ENCODE measurements at places on chromosomes 11 and 22. TPM values are rescaled to one million over a fixed set of nuclear protein-coding genes. Genes with fewer than 3 reads are reported as not detected.
A peak's percentile ranks its signal among the peaks of the same experiment; 100 is the strongest.

- DNase-seq, result no peak
These were observed 18.7 kb downstream of the SOX6 start for GRCh38 chr11:16337421-16338213.

DNA sequence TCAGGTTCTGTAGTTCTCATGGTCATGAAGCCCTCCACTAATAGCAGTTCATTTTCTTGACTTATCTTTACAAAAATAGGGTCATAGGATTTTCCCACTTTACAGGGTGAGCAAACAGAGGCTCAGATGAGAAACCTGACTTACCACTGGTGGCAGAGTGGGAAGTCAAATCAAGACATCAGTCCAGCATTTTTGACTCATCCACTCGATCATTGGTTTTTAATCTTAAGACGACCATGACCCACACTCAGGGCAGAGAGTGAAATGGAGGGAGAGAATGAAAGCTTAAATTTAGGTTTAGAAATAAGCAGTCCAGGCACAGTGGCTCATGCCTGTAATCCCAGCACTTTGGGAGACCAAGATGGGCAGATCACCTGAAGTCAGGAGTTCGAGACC is 42.1 kb downstream of the RTL6 start:
- DNase-seq, result no peak

GRCh38 chr11:82930229-82930628 is 28.7 kb downstream of the DDIAS start:
- DNase-seq, result no peak

GRCh38 chr11:64633555-64634159 is 42.6 kb downstream of the SLC22A12 start:
- no peak for DNase-seq

- peak; percentile 75 for DNase-seq
These were observed 22.8 kb downstream of the NPAT start for GRCh38 chr11:108199446-108200321.

DNA sequence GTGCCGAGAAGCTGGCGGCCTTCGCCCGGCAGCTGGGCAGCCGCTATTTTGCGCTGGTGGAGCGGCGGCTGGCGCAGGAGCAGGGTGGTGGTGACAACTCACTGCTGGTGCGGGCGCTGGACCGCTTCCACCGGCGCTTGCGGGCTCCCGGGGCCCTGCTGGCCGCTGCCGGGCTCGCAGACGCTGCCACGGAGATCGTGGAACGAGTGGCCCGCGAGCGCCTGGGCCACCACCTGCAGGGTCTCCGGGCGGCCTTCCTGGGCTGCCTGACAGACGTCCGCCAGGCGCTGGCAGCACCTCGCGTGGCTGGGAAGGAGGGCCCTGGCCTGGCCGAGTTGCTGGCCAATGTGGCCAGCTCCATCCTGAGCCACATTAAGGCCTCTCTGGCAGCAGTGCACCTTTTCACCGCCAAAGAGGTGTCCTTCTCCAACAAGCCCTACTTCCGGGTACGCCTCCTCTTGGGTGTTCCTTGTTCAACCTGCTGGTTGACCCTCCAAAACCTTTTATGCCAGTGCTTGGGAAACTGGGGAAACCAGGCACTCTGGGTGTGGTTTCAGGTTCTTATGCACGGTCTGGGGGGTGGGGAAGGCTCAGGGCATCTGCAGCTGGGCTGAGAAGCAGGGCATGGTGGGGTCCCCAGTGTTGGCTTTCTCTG is 3.1 kb upstream of the TM7SF2 start:
- no peak for DNase-seq

DNA sequence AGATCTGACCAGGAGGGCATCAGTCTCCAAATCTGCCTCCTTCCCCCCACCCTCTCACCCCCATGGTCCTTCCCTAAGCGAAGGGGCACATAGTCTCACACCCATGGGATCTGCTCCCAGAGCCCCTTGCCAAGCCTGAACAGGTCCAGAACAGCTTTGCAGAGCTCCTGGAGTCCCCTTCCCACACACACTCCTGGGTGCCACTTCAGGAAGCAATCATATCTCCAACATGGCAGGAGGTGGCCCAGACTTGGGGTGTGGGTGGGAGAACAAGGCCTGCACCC is 63.0 kb downstream of the MICAL3 start:
- no peak for DNase-seq

Gene SLN
- not detected for total RNA-seq

Gene C11orf97
- not detected for total RNA-seq
